ENCODE measurements at places on chromosomes 2 and 18. TPM values are rescaled to one million over a fixed set of nuclear protein-coding genes. Genes with fewer than 3 reads are reported as not detected.

The HEATR5B gene
- total RNA-seq = 25.7 TPM

The LYPD6B gene
- total RNA-seq = not detected

The OSR1 gene
- 11.6 TPM for total RNA-seq

The TLX2 gene
- not detected for total RNA-seq

The CKAP2L gene
- total RNA-seq = 0.62 TPM

The DYNC2LI1 gene
- total RNA-seq = 28.3 TPM

The ABCG5 gene
- not detected for total RNA-seq

DNA sequence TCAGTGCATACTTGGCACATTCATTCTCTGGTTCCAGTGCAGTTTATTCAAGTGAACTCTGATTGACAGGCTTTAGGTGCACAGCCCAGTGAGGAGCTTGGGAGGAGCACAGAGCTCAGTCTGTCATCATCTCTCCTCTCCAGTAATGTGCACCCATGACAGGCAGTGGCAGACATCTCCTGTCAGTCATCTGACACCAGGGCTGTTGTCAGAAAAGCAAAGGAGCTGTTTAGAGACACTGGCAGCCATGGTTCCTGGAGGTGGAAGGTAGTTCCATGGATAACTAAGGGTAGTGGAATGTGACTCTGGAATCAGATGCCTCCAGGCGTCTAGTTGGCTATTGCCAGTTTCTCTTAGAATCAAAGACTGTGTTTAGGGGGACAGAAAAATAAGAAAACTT, 308.8 kb downstream of the DCDC2C start:
- DNase-seq = no peak

DNA sequence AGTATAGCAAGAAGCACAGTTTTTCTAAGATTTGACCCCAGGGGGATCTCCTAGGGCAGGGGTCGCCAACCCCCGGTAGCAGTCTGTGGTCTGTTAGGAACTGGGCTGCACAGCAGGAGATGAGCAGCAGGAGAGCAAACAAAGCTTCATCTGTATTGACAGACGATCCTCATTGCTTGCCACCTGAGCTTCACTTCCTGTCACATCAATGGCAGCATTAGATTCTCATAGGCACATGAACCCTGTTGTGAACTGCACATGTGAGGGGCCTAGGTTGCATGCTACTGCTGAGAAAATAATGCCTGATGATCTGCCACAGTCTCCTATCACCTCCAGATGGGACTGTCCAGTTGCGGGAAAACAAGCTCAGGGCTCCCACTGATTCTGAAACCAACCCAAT, 136.2 kb downstream of the RGPD3 start:
- DNase-seq = no peak

DNA sequence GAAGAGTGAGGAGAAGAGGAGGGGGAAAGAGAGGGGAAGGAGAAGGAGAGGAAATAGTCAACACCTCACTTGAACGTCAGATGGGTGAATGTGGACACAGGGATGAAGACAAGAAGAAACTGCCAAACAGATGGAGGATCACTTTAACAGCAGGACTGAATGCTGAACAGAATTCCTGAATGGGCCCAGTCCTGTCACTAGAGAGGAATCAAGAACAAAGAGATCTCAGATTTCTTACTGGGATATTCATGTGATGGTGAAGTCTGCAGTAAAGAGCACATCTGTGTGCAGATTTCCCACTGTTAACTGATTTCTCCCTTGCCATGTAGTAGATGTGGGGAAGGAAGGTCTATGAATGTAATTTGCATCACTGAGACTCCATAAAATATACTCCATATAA, 135.4 kb downstream of the L3MBTL4 start:
- no peak for DNase-seq

GRCh38 chr2:146652311-146652710, 1192.5 kb upstream of the ACVR2A start:
- DNase-seq = no peak

DNA sequence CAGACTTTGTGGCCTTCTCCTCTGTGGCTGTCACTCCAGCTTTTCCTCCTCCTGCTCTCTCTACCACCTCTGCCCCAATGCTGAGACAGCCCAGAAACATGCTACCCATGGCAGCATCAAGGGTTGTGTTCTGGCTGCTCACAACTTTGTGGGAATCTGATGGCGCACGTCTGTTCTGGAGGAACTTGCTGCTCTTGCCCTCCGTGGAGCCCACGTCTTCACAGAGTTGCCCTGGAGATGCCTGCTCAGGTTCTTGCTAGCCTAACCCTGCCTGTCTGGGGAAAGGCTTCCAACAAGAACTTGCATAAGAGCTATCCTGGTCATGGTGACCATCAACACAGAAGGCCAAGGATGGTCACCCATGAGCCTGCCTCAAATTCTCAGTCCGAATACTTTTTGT, 237.4 kb downstream of the AFF3 start:
- DNase-seq = no peak

DNA sequence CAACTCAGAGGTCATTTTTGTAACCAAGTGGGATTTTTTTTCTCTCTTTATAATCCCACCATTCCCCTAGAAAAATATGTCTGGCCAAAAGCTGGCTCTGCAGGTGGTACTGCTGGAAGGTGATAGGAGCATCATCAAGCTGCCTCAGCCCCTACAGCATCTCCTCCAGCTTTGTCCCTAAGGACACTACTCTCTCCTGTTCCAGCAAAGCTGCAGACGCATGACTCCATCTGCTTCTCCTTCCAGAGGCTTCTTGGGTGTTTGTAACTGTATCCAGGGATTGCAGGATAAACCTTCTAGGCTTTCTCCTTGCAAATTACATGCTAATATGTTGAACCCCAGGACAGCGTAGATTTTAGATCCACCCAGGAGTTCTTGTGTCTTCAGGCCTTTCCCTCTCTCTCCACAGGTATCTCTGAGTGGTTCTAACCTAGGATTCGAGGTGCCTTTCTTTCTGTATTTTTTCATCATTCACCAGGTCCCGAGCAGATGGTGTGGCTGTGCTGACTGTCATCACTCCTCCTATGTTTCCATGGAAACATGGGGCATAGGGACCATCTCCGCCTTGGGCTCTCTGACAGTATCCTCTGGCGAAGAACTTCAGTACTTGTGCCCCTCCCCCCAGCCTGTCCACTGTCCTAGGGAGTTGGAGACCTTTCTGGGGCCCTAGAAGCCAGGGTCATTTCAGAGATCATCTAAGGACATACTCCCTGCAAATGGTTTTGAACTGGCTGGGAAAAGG, 34.3 kb downstream of the AFF3 start:
- DNase-seq = no peak

DNA sequence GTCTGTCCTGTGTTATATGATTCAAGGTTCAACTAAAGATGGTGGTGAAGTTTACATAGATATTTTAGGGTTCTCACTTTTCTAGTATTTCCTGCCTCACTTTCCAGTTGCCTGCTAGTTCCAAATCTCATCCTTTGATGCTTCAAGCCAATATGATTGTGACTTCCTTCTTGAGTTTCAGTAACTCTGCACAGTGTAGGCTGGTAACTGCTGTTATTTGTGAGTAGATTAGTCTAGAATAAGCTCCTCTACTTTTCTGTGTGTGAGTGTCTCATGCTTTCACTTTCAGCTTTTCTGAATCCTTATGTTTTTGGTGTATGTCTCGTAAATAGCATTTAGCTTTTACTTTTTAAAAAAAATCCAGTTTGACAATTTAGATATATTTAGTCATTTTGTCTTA, 42.6 kb downstream of the GALNT1 start:
- DNase-seq = no peak

GRCh38 chr18:73975266-73975665, 172.4 kb downstream of the FBXO15 start:
- DNase-seq = no peak

DNA sequence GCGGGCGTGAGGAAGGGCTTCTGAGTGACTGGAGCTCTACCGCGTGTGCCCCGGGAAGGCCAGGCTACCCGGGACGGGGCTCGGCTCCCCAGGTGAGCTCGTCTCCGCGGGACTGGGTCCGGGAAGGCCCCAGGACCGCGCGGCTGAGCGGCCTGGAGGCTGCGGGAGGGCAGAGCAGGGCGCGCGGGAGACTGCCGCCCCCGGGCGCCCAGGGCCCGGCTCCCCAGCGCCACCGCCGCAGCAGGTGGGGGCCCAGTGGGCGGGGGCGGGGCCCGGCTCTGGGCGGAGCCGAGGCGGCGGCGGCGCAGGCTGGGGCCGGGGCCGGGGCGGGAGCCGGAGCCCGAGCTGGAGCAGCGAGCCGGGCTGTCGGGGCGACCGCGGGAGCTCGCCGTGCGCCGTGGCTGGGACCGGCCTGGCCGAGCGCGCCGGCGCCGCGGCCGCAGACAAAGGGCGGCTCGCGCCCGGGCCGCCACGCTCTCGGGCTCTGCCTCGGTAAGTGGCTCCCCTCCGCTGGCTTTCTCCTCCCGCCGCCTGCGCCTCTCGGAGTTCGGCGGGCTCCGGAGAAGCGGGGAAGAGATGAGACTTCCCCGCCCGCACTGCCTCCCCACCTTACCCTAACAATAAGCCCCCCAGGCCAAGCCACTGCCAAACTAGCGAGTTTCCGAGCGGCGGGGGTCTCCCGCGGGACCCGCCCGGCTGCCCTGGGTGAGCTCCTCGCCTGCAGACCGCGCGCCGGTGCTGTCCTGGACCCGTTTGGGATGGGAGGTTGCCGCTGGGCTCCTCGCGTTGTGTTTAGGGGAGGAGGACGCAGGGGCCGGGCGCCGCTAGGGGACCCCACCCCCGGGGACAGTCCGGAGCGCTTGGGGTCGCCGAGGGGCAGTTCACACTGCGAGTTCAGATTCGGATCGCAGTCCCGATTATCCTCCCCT, at the start of gene MAPK4:
MAPK4 (plus strand) TSS at position 336 of the 929 bp plus-strand sequence. CDS start 103,872 bp downstream, outside the sequence.
- peak; percentile 60 for DNase-seq

- DNase-seq = no peak
These were observed 121.6 kb downstream of the GALNT14 start for GRCh38 chr2:31016648-31017047.

DNA sequence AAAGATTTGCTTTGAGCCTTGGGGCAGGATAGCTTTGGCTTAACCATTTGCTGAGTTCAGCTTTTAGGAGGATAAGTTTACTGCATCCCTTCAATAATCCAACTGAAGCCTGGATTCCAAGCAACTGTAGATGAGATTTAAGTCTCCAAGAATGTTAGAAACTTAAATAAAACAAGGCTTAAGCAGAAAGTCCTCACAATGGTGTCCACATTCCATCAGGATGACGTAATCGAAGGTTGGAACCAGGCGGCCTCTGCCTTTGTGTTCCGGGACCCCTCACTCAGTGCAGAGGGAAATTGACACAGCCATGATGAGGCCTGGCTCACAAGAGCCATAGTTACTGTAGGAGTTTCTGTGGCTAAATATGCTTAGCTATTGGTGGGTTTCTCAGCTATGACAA, 260.4 kb downstream of the LPIN1 start:
- DNase-seq = no peak

- no peak for DNase-seq
These were observed 22.5 kb downstream of the AQP12A start for GRCh38 chr2:240713928-240714746.

DNA sequence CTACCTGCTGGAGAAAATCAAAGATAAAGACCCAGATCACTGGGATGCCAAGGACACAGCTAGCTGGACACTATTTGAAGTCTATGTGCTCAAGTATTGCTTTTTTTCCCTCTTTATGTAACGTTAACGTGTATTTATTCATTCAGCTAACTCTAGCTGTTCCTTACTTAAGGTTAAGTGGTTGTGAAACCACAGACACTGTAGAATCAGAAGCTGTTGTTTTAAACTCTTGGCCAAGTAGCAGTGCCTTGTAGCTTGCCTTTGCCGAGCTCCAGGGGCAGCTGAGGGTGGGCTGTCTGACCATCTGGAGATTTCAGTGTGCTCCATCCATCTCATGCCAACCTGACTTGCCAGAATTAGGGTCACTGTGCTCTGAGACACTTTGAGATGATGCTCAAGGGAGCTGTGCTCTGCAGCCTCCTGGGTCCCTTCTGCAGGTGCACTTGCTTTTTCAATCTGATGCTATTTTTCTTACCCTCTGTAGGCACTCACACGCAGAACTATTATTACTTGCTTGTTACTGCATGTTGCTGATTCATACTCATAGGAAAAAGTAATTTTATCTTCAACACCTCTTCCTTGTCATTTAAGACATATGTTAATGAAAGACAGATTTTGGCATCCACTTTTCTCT, 116.2 kb downstream of the METTL8 start:
- DNase-seq = no peak

DNA sequence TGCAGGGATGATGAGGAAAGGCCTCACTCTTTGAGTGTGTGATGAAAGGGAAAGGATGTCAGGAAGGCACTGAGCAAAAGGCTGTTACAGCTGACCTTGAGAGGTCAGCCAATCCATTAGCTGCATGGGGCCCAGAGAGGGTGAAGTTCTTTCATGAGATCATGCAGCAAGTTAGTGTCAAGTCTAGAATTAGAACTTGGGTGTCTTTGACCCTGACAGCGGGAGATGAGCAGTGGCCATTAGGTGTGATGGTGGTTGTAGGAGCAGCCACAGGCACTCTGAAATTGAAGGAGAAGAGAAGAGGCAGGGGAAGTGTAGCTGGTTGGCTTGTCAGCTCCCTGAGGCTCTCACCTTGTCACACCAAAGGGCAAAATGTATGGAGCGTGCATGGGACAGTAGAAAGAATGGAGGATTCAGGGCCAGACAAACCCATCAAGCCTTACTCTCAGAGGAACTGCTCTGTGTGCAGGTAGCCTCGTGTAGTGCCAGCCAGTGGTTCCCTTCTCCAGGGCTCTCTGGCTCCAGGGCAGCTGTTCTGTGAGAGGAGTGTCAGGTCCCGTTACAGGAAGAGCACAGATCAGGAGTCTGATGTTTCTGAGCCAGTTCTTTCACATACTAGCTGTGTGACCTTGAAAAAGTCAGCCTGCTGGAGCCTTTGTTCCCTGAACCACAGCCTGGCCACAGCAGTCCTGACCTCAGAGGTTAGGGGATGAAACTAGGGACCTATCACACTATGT, 35.9 kb downstream of the MAP4K4 start:
- no peak for DNase-seq

DNA sequence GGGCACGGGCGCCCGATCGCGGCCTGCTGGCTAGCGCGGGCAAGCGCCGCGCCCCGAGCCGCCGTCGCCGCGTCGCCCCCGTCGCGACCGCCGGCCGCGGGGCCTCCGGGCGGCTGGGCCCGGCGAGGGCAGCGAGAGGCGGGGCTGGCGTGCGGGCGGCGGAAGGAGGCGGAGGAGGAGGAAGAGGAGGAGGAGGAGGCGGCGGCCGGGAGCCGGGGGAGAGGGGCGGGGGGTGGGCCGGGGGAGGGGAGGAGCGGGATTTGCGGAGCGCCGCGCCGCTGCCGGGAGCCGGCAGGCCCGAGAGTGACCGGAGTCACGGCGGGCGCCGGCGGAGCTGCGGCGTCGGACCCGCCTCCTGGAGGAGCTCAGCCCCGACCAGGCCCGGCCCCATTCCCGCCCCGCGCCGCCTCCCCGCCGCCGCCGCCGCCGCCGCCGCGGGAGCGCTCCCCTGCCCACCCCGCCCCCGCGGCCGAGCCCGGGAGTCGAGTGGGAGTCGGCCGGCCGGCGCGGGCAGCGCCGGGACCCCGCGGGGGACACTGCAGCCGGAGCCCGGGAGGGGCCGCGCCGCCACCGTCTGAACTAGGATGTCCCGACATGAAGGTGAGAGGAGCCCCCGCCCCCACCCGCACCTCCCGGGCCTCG, at the start of gene KCMF1:
KCMF1 (plus strand) TSS at position 294 of the 642 bp plus-strand sequence; CDS start at position 585, 291 bp downstream.
- DNase-seq = peak; percentile 88

- DNase-seq = no peak
These were observed 563 bp downstream of the KIF3C start for GRCh38 chr2:25981596-25982272.

Measured in sciatic nerve (tissue), 2 donors.